Cortex of kidney (tissue), 1 donor: ENCODE measurements at places on chromosomes 11 and 22.

DNA sequence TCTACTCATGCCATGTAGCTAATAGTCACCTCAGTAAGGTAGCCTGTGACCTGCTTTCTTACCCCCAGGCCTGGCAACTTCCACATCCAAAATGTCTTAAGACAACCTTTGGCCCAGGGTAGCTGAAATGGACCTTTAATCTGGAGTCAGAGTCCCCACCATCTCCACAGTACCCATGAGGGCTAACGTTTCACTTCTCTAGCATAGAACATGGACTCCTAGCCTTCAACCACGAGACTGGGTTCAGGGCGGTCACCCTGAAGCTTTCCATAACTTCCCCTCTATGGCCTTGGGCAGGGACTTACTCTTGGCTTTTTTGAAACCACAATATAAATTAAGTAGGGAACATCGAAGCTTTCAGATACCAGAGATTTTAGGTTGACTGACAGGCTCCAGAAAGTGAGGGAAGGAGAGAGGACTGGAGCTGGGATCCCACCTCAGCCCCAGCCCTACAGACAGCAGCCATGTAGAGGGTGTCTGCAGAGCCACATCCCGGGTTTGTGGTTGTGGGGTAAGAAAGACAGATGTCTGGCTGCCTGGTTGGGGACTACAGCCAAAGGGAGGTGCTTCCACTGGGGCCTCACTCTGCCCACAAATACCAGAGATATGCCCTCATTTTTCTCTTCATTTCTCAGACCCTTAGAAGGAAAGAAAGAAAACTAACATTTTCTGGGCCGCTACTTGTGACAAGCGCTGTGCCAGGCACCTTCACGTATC lies 2.6 kb downstream of the TBC1D10A start:
- no peak for DNase-seq

- DNase-seq = no peak
These were observed 5.0 kb downstream of the MIF start for GRCh38 chr22:23899042-23899745.

DNA sequence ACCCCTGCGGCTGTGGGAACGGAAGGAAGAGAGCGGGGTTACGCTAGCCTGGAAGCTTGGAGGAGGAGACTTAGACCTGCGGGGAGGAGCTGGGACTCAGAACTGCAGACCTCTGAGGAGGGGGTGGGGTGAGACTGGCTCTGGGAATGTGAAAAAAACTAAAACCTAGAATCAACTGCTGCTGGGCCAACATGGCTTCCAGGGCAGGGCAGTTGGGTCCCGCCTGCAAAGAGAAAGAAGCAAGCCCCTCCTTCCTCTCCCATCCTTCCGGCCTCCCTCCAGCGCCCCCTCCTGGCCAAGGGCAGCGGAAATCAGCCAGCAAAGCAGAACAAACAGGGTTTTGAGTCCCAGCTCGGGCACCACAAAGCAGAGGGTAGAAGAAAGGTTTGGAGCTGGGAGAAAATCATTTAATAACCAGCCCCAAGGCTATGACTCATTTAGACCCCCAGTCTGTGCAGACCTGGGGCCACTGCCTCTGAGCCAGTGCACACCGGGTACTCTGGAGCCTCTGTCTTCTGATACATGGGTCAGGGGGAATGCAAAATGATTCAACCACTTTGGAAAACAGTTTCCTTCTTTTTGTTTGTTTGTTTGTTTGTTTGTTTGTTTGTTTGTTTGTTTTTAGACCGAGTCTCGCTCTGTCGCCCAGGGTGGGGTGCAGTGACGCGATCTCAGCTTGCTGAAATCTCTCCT lies 7.3 kb upstream of the NCF4 start:
- DNase-seq = no peak

GRCh38 chr11:119991669-119992068 lies 146.2 kb downstream of the TRIM29 start:
- no peak for DNase-seq

GRCh38 chr11:126821827-126822226 lies 178.7 kb downstream of the KIRREL3 start:
- DNase-seq = no peak

DNA sequence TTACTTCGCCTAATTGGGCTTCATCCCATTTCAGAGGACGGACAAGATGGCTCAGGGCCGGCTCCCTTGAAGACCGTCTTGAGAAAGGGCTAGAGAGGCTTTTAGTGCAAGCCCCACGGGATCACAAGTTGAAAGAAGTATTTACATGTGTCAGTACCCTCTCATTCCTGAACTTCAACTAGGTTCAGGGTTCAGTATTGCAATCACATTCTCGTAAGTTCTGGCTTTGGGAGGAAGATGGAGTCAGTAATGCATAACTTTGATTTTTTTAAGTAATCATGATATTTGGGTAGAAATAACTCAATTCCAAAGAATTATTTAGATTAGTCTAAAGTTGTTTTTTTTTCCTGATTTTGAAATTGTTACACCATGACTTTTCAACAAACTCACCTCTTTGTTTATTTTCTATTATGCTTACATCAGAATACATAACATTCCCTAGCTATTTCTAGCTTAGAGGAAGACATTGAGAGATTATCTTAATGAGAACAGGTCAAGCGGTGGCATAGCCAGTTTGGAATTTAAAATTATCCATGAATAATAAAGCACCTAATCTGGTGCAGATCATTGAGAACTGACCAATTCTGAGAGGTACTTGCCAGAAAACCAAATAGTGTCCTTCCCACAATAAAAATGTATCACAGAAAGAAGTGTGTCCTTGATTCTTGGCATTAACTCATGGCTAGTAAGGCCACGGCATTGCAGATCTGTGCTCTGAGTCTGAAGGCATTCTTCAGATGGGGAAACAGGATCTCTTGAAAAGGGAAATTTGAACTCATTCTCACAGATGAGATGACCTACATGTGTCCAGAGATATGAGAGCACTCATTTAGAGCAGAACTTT lies 92.1 kb upstream of the BLID start:
- no peak for DNase-seq

GRCh38 chr11:64355078-64355940 lies 3.7 kb upstream of the RPS6KA4 start:
- DNase-seq = no peak

- DNase-seq = no peak
These were observed 367.9 kb downstream of the MN1 start for GRCh38 chr22:27433585-27434190.

DNA sequence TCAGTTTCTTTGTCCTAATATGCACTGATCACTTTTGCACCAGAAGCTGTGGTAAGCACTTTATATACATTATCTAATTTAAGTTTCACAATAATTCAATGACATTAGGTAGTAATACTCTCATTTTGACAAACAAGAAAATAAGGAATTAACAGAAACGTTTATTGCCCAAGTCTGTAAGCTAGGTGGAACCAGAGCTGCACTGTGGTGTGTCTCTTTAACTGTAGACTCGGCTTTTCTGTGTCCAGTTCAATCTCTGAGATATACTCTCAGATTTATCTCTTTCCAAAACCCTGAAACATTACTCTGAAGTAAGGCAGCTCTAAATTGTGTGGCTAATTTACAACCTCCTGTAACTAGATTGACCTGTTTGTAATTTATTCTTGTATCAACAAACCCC lies 101.1 kb downstream of the MUC15 start:
- DNase-seq = no peak

GRCh38 chr11:79242616-79243015 lies 198.2 kb downstream of the TENM4 start:
- DNase-seq = no peak

DNA sequence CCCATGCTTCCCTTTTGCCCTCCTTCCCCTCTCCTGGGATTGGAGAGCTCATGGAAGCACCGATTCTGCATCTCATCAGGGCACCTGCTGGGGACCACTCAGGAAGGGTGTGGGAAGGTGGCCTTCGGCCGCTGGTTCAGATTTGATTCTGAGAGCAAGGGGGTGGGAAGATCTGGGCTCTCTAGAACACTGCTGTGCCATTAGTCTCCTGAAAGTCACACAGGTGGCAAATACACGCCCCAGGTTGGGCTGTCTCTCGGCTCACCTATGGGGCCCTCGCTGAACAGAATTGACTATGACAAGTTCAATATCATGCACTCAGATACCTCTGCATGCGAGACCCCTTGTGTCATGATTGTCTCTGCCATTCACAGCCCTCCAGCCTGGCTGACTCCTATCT lies 12.8 kb upstream of the APOBEC3A start:
- no peak for DNase-seq

DNA sequence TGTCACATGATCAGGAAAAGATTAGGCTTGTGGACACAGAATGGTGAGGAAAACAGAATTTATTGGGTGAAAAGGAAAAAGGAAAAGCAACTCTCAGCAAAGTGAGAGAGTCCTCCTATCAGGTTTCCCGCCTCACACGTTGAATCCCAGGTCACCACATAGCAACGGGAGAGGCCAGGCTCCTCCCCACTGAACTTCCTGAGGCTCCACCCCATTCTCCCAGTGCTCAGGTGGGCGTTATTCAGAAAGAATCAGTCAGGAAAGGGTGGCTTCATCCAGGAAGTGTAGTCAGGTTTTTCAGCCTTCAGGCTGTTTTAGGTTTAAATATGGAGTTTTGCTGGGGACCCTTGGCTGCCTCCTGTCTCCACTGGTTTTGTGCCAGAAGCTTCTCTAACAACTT lies 66.9 kb downstream of the SPON1 start:
- no peak for DNase-seq

DNA sequence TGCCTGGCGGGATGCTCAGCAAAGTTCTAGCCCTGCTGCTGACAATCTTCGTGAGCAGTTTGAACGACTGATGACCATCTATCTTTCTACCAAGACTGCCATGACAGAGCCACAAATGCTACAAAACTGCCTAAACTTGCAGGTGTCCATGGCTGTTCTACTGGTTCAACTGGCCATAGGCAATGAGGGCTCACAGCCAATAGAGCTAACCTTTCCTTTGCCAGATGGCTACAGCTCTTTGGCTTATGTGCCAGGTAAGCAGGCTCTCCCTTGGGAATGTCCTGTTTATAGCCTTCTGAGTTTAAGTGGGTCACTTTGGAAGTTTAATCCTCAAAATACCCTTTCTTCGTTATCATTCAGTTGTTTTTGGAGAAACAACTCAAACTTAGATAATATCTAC lies 20.1 kb downstream of the UBE4A start:
- no peak for DNase-seq

GRCh38 chr11:117239295-117239694 lies 6.8 kb downstream of the RNF214 start:
- DNase-seq = no peak

GRCh38 chr22:34976474-34976873 lies 89.5 kb upstream of the ISX start:
- DNase-seq = no peak

DNA sequence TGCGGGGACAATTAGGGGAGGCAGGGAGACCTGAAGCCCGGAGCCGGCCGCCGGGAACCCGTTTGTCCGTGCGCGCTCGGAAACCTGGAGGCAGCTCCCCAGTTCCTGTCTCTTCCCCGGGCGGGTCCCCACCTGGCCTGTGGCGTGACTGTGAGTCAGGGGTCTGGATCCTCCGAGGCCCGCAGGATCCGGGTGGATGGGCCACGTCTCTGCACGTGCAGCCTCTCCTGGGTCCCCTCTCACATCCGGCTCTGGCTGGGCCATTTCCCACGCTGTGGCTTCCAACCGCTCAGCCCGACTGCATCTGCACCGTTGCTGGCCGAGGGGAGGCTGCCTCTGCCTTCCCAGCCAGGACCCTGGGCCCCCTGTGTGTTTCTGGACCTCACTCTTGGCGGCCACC lies 14.8 kb upstream of the H19 start:
- no peak for DNase-seq

DNA sequence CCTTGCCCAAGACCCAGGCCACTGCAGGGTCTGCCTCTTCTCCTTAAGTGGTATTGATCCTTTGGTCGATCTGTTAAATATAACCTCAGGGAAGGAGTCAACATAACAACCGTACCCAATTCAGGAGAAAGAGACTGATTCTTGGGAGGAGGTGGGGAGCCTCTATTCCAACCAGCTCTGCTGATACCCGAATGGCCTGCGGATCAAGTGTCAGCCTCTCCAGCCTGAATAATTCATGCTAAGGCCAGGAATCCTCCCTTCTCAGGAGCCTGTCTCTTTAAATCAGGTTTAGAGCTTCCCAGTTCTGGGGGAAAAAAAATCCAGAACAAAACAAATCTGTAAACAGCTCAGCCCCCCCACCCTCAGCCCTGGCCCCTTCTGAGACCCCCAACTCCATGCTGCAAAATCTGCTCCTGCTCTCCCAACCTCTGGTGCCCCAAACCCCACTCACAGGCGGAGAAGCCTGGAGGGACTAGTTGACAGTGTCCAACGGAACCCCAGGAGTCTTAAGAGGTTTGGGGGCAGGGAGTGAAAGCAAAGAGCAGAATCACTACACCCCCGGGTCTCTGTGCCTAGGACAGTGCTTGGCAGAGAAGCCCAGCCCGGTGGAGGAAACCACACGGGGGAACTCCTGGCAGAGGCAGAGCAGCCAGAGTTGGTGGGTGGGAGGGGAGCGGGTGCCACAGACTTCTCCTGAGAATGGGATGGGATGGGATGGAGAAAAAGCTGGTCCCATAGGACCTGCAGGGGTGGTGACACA lies 863 bp upstream of the TPBGL start:
- DNase-seq = no peak

DNA sequence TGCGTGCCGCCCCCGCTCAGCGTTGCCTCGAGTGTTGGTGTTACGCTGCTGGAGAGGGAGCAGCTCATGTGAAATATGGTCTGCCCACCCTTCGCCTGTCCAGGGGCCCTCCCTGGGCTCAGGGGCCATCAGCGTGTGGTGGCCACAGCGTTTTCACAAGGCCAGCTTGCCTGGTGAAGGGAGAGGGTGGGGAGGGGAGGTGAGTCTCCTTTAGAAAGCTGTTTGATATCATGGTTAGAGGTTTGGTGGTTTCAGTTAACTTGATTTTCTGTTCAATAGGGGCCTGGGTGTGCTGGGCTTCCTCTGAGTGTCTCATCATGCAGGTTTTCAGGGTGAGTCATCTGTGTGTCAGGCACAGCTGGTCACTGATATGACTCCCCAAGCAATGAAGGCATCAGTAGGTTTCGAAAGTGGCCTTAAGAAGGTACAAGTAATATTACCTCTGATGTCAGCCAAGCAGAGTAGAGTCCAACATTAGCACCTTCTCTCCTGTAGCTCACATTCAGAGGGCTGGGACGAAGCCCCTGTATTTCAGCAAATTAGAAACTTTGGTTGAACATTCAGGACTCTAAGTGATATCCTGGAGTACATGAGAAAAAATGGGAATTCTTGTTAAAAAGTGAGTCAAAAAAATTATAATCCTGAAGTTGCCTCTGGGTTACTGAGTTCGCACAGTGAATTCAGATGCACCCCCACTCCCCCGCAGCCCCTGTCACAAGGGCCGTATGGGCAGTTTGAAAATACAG lies 172.5 kb downstream of the TBC1D22A start:
- no peak for DNase-seq
